ENCODE measurements at places on chromosomes 16 and 17. TPM values are rescaled to one million over a fixed set of nuclear protein-coding genes. Genes with fewer than 3 reads are reported as not detected.

GRCh38 chr17:72971226-72971880, 121.1 kb downstream of the SLC39A11 start:
- no peak overlapping the region for H3K4me3 ChIP-seq
- no peak overlapping the region for H3K27ac ChIP-seq
- no peak for DNase-seq
- H3K27me3 ChIP-seq: no peaks in the 10 kb centered on the region

Gene RARA
- 46.2 TPM for total RNA-seq

- no peaks in the 10 kb centered on the region for H3K36me3 ChIP-seq
- peak; percentile 94 for DNase-seq
- H3K27me3 ChIP-seq: no peaks in the 10 kb centered on the region
- H3K4me1 ChIP-seq: peaks cover 16% of the 10 kb centered on the region
- H3K27ac ChIP-seq: peak overlapping the region; percentile 76
Measured at GRCh38 chr16:30805370-30806169, 18.6 kb upstream of the ZNF629 start.

DNA sequence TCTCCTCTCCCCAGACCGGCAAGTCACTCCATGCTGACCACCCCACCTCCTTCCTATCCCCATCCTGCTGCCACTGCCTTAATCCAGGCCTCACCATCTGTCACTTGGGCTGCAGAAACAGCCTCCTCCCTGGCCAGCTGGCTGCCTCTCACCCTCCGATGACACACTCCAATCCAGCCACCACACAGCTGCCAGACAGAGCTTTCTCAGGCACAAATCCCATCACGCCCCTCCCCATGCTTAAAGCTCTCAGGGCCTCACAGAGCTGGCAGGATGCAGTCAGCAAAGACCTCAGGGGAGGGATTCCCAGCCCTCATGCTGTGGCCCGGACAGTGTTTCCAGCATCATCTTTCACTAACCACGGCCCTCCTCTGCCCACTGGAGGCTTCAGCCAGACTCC, 13.7 kb downstream of the CAMKK1 start:
- no peak for DNase-seq
- H3K4me3 ChIP-seq: no peak overlapping the region
- H3K36me3 ChIP-seq: no peaks in the 10 kb centered on the region
- no peak overlapping the region for H3K27ac ChIP-seq
- no peaks in the 10 kb centered on the region for H3K4me1 ChIP-seq

Gene ATP2A1
- total RNA-seq: 0.28 TPM

GRCh38 chr17:69143151-69143550, 1.5 kb upstream of the ABCA6 start:
- no peaks in the 10 kb centered on the region for H3K27me3 ChIP-seq
- no peaks in the 10 kb centered on the region for H3K36me3 ChIP-seq
- H3K4me3 ChIP-seq: no peak overlapping the region
- DNase-seq: no peak

DNA sequence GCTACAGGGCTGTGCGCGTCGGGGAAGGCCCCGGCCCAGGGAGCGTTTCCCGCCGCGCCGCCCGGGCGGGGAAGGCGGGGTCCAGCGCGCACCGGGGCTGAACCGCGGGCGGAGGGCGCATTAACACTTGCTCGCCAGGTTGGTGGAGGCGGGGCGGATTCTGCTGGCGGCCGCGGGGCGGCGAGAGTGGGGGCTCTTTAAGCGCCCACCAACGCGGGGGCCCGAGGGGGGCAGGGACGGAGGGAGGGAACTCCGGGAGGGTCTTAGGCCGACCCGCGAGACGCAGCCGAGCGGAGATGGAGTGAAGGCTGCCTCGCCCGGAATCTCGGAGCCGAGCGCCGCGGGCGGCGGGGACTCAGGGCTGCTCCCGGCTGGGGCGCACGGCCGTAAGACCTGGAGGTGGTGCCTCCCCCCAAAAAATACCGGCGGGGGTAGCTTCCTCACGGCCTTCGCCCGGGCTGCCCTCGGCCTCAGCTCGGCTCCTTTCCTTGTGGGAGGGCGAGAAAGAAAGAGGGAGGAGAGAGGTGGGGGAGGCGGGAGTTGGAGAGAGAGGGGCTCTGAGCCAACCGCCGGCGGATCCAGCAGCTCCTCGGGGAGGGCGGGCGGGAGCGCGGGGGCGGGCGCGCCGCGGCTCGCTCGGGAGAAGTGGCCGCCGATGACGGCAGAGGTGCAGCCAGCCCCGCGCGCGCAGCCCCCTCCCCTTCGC, 415 bp upstream of the FOXF1 start:
- H3K36me3 ChIP-seq: no peaks in the 10 kb centered on the region
- no peak for DNase-seq
- peaks cover 97% of the 10 kb centered on the region for H3K27me3 ChIP-seq
- peaks cover 32% of the 10 kb centered on the region for H3K4me1 ChIP-seq
- H3K4me3 ChIP-seq: peak overlapping the region; percentile 59

Gene ENPP7
- total RNA-seq: not detected

Gene UTS2R
- not detected for total RNA-seq

Gene G6PC1
- not detected for total RNA-seq

- H3K4me3 ChIP-seq: no peak overlapping the region
- no peaks in the 10 kb centered on the region for H3K4me1 ChIP-seq
- no peak overlapping the region for H3K27ac ChIP-seq
- no peak for DNase-seq
- H3K27me3 ChIP-seq: no peaks in the 10 kb centered on the region
Measured at GRCh38 chr16:57949595-57950238, 21.2 kb downstream of the CNGB1 start.

Gene SMPD3
- 7.8 TPM for total RNA-seq

DNA sequence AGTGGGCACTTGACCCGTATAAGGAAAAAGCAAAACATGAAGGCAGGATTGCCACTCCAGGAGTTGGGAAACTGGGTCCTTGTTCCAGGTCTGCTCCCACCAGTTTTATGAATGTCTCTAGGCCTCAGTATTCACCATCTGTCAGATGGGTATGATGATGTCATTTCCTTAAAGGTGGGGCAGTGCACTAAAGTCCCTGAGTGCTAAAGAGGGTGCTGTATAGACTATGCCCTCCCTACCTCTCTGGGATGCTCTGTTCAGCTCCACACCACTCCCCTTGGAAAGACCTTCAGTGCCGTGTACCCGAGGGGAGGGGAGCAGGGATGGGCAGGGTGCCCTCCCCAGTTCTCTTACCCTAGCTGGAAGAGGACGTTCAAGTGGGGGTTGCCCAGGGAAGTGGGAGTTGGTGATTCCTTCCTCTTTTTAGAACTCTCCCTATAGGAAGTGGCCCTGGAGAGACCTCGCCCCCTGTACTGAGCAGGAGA, 2.2 kb downstream of the LASP1 start:
- peak overlapping the region; percentile 89 for H3K27ac ChIP-seq
- no peak for DNase-seq
- H3K36me3 ChIP-seq: no peaks in the 10 kb centered on the region
- no peaks in the 10 kb centered on the region for H3K27me3 ChIP-seq
- H3K4me3 ChIP-seq: no peak overlapping the region

- no peak overlapping the region for H3K4me3 ChIP-seq
- H3K27ac ChIP-seq: no peak overlapping the region
- no peak for DNase-seq
- no peaks in the 10 kb centered on the region for H3K27me3 ChIP-seq
- H3K36me3 ChIP-seq: no peaks in the 10 kb centered on the region
Measured at GRCh38 chr16:51635181-51635580, 484.1 kb upstream of the SALL1 start.

DNA sequence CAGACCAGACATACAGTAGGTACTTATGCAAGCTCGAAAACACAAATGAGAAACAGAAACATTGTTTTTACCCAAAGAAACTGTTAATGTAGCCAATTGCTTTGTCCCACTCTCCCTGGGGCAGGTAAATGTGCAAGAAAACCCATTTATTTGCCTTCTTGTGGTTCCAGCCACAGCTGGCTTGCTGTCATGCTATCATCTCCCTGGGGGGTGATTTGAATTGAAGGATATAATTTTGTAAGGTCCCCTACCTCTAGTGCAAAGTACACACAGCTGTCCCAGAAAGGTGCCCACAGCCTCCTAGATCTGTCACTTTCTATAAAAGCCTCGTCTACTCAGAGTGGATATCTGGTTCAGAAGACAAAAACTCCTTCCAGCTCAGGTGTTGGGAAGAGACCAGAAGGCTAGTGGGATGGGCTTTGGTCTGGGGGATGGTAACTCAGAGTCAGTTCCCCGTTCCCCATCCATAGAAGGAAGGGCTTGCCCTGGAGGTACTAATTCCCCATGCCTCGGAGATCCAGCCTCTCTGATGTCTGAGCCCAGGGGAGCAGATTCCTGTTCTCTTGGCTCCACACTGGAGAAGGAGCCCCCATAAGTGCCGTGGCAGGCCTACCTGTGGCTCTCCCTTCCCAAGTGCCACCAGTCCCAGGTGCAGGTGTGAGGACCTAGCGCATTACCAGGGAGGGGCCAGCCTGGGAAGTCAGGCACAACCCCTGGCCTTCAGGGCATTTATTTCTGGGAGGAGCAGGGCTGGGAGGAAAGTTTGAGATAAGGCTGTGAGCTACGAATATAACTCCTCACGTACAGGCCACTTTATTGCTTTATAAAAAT, 2.4 kb upstream of the PRR15L start:
- H3K4me3 ChIP-seq: no peak overlapping the region
- H3K36me3 ChIP-seq: no peaks in the 10 kb centered on the region
- no peak for DNase-seq
- H3K27me3 ChIP-seq: no peaks in the 10 kb centered on the region
- H3K4me1 ChIP-seq: no peaks in the 10 kb centered on the region

DNA sequence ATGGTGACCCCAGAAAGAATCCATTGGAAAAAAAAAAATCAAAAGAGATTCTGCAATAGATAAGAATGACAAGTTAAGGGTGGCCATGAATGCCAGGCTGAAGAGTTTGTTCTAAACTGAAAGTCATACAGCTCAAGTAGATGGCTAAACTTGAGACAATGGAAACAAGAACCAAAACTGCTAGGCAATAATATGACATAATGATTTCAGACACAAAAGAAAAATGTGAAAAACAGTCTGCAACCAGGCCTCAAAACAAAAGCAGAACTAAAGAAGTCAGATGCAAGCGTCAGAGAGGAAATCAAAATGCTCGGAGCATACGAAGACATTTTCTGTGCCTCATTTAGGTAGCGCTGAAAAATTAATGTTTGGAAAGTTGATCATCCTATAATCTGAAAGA, 54.4 kb upstream of the YPEL2 start:
- no peaks in the 10 kb centered on the region for H3K4me1 ChIP-seq
- H3K27ac ChIP-seq: no peak overlapping the region
- H3K27me3 ChIP-seq: no peaks in the 10 kb centered on the region
- H3K4me3 ChIP-seq: no peak overlapping the region
- no peaks in the 10 kb centered on the region for H3K36me3 ChIP-seq

All from adrenal gland (tissue), 19 donors.